Stimulated activated CD4-positive, alpha-beta T cell treated with anti-CD3 and anti-CD28 coated beads, Interleukin-1b, Interleukin-23, amount 100 ng/mL, for 1 hour (primary cell): ENCODE measurements at places on chromosomes 1 and 21.
A peak's percentile ranks its signal among the peaks of the same experiment; 100 is the strongest.

DNA sequence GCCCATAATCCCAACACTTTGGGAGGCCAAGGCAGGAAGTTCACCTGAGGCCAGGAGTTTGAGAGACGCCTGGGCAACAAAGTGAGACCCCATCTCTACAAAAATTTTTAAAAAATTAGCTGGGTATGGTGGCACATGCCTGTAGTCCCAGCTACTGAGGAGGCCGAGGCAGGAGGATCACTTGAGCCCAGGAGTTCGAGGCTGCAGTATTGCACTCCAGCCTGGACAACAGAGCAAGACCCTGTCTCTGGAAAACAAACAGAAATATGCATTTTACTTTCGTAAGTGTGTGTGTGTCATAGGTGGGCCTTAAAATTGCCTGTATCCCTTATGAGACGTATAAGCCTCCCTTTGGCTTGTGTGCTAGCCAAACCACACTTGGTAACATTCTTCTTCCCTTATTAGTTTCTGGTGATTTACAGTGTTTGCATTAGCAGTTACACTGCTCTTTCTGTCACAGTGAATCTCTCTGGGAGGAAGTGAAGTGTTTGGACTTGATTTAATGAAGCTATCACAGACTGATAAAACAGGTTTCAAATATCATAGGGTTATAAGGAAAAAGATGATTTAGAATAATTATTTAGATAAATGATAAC, 48.9 kb upstream of the KIF26B start:
- no peak for DNase-seq

GRCh38 chr21:44199448-44199847, 41.3 kb downstream of the ICOSLG start:
- DNase-seq: no peak

DNA sequence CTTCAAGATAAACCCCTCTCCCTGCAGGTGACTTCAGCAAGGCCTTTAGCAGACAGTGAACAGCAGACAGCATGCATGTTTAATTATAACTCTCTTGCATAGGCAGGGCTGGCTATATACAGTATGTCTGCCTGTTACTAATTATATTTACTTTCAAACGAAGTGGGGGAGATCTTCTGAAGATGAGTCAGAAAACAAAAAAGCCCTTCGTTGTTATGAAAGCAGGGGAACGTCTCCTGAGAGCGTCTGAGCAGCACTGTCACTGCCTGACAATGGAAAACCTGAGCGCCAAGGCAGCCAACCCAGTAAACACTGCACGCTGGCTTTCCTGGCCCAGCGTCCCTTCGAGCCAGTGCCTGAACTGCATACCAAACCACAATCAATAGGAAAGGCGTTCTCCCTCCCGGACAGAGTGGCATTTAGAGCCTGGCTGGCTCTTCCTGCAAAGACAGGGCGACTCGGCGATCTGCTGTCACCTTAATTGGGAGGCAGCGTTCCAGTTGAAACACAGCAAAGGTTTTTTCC, 54.1 kb downstream of the TOMM20 start:
- peak; percentile 32 for DNase-seq

GRCh38 chr1:117587499-117588356, 18.1 kb upstream of the TENT5C start:
- no peak for DNase-seq

GRCh38 chr1:153693466-153693865, 15.0 kb downstream of the NPR1 start:
- no peak for DNase-seq

DNA sequence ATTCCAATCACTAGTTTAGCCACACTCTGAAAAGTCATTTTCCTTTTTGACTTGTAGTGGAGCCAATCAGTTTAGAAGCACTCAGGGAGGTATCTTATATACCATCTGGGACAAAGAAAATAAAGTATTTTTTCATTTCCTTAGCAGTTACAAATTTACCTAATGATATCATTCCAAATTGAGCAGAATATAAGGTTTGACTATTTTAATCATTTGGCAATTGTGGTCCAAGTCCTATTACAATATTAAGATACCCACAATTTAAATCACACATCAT, 170.6 kb downstream of the LTN1 start:
- DNase-seq: no peak

DNA sequence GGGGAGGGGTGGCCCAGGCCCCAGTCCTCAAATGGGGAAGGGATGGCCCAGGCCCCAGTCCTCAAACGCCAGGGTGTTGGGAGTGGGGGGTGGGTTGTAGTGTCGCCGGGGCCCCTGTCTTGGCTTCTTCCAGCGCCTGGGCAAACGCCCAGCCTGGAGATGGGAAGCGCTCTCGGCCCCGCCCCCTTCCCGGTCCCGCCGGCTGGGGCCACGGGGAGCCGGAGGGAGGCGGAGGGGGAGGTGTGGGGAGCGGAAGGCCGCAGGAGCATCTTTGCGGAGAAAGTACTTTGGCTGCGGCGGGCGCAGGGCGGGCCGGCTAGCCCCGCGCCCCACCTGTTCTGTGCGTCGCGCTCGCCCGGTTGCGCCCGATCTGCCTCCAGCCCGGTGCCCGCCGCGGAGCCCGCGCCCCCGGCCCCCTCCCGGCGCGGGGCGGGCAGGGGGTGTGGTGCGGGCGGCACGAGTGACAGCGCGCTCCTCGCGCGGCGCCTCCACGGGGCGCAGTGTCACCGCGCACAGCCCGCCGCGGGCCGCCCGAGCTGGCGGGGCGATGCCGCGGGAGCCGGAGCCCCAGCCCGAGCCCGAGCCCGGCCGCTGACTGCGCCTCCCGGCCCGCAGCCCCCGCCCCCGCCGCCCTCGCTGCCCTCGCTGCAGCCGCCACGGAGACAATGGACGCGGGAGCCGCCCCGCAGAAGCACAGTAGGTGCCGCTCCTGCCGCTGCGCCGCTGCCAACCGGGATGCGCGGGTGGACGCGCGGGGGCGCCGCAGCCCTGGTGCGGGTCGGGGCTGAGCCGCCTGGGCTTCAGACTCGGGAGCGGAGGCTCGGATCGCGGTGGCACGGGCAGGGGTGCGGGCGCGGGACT, 31.1 kb upstream of the PEX10 start:
- DNase-seq: no peak

GRCh38 chr21:33655588-33656221, 13.4 kb downstream of the ITSN1 start:
- DNase-seq: no peak

- DNase-seq: no peak
Measured at GRCh38 chr1:169511316-169512005, 25.7 kb upstream of the SLC19A2 start.

DNA sequence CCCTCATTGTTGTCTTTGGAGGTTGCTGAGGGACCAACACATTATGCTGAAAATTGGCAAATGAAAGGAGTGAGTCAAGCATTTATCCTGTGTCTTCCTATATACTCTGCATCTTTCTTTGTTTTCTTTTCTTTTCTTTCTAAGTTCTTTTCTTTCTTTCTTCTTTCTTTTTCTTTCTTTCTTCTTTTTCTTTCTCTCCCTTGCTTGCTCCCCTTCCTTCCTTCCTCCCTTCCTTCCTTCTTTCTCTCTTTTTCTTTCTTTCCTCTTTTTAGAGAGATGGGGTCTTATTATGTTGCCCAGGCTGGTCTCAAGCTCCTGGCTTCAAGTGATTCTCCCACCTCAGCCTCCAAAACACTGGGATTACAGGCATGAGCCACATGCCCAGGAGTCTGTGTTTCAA, 28.3 kb upstream of the COX20 start:
- DNase-seq: no peak

DNA sequence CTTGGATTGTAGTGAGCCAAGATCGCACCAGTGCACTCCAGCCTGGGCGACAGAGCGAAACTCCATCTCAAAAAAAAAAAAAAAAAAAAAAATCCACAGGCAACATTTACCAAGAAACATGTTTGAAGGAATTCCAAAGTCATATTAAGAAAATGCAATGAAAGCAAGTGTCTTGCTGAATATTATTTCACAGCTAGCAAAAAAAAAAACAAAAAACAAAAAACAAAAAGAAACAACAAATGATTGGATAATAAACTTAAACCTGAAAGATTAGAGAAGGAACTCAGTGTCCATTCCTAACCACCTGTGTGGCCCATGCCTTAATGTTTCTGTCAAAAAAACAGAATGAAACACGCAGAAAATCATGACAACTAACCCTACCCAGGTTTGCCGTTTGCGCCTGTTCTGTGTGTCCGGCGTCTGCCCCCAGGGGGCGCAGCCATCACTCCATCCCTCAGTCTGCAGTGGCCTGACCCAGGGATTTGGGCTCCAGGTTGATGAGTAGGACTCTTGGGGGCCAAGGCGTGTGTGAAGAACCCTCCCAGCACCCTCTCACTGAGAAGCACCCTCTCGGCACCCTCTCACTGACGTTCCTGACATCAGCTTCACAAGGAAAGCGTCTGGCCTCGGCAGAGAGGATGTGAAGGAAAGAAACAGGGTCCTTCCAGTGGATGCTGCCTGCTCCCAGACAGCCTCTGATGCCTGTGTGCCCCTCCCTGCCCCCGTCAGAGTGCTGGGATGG, 19.2 kb upstream of the PTTG1IP start:
- DNase-seq: peak; percentile 60
